ENCODE measurements at places on chromosomes 7 and 10.

DNA sequence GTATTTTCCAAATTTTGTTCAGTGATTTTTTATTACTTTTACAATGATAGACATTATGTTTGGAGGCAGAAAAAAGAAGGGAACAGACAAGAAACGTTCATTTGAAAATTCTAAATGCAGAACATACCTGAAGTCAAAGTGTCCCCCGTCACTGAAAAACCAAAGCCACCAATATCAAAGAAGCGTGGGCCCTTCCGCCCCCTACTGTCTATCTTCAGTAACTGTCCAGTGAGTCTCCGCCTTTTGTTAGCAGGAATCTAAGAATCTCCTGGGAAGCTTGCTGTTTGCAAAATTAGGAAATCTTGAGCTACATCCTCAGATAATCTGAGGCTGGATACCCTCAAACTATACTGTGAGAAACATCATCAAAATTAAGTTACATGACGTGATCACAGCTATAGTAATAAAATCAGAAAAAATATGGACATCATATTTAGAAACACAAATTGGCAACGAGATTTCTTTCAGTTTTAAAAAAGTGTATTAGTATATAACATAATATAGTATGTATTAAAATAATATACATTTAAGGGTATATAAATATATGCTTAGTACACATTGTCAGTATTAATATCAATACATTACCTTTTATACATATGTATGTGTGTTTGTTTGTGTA is 169.3 kb upstream of the AKR1E2 start:
- peak; percentile 58 for DNase-seq

DNA sequence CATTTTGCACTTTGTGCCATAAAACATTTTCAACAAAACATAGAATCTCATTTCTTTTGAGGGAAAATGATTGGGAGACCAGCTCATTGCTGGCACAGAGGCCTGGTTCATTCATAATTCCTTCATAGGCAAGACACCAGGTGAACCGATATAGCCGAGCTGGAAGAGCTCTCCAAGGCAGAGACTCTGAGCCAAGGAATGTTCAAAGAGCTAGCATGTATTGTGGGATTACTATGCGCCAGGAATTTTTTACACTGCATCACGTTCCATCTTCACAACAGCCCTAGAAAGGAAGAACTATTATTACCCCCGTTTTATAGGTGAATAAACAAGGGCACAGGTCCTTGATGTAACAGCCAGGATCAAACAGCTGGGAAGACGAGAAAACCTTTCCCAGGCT is 2.1 kb upstream of the IL6 start:
- DNase-seq: no peak

DNA sequence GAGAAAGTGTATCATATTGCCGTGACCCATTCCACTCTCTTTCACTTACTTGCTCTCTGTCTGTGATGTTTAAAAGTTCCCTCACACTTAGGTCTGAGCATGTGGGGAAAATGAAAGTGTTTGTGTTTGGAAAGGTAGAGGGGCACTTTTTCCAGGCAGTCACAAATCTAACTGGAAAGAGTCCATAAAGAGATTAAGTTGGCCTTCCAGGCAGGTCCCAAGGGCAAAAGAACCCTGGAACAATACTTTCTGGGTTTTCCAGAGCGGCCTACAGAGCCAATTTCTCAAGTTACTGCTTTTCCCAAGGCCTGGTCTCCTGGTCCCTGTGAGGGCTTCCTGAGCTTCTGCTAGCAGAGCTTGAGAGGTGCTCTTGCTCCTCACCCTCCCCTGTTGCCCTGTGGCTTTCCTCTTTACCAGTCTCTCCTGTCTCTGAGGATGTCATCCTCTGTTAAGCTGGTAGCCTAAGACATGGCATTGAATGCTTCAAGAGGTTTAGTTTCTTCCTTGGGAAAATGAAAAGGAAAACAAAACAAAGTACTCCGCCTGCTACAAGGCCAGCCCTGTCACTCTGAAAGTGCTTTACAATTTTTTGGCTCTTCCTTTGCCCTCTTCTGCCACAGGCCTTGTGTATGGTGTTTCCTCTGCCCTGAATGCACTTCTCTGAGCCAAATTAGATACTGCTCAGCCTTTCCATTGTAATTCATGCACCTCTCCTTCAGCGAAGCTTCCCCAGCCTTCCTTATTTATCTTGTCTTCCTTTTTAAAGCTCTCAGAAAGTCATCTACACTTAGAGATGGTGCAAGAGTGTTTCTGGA is 20.1 kb downstream of the TES start:
- no peak for DNase-seq

GRCh38 chr10:82238291-82238690 is 363.3 kb downstream of the NRG3 start:
- no peak for DNase-seq

DNA sequence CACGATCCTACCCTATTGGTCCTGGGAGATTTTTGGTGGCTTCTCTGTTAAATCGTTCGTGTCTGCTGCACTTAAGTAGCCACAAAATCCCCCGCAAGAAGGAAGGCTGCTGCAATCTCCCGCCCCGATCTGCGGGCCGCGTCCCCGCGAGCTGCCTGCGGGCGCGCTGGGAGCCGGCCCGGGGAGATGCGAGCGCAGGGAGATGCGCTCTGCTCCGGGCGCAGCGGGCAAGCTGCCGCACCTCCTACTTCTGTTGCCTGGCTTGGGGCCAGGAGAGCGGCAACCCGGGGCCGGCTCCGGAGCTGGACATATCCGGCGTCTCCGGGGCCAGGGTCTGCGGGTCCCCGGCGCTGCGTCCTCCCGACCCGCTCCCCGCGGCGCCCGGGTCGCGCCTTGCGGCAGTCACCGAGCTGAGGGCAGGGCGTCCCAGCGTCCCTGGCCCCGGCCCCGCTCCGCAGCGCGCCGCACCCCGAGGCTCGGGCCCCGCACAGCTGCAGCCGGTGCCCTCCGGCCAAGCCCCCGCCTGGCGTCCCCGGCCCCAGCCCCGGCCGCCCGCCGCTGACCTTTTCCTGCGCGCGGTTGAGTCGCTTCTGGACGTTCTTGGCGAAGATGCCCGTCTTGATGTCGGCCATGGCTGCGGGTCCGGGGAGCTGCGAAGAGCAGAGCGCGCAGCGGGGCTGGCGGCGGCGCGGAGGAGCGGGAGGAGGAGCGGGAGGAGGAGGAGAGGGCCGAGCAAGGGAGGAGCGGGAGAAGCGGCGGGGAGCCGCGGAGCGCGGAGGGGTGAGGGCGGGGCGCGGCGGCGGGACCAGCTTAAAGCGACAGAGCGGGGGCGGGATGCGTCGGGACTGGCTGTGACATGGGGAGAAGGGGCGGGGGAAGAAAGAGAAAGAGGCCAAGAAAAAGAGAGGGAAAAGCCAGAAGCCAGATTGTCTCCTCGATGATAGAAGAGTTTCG is at the start of gene AMPH:
TSS of gene AMPH (minus strand) at position 654 of the 954 bp plus-strand sequence. CDS start at position 632, 22 bp downstream.
- peak; percentile 77 for DNase-seq

GRCh38 chr7:78254726-78255055 is 456.1 kb downstream of the PHTF2 start:
- no peak for DNase-seq

DNA sequence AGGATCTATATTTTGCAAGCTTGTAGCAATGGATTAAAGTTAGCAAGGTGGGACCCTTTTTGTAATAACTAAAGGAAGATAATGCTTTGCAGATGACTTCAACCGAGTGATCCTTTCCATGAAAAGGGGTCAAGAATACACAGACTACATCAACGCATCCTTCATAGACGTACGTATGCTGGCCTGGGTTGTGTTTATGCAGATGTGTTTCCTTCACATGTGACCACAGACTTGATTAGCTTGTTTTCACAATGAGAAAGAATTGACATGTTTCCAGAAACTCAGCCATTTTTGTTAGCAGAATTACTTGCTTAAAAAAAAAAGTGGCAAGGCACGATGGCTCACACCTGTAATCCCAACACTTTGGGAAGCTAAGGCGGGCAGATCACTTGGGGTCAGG is 54.2 kb downstream of the MKI67 start:
- DNase-seq: no peak

DNA sequence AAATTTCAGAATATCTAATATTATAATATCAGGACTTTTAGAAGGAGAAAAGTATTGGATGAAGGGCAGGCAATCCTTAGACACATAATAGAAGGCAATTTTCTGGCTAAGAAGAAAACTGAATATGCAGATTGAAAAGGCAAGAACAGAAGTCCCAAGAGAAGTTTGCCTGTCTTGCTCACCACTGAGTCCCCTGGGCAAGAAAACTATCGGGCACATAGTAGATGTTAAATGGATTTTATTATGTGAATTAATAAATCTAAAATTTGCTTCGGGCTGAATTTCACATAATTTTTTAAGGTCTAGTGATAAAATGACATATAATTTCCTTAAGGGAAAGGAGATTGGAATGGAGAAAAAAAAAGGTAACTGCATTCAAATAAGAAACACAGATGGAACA is 380.9 kb upstream of the GRM3 start:
- DNase-seq: no peak

DNA sequence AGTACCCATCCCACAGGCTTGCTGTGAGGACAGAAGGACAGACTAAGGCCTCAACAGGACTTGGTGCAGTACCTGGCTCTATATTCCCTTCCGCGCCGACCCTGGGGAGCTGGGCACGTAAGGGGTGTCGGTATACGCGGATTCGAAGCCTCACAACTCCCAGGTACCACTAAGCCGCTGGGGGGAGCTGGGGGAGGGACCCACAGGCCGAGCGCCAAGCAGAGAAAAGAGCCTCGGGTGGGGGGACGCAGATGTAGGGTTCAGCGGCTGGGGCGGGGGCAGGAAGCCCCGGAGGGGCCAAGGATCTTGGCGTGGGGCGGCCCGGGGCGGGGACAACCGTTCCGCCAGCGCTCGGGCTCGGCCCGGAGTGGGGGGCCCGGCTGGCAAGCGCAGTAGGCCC is 126.4 kb upstream of the ZNF746 start:
- DNase-seq: no peak

GRCh38 chr10:85900487-85900886 is 466.1 kb downstream of the GRID1 start:
- no peak for DNase-seq

- DNase-seq: no peak
Measured at GRCh38 chr10:75972491-75973276, 541.3 kb downstream of the LRMDA start.

- peak; percentile 13 for DNase-seq
Measured at GRCh38 chr10:101781984-101782810, 1.0 kb downstream of the NPM3 start.

DNA sequence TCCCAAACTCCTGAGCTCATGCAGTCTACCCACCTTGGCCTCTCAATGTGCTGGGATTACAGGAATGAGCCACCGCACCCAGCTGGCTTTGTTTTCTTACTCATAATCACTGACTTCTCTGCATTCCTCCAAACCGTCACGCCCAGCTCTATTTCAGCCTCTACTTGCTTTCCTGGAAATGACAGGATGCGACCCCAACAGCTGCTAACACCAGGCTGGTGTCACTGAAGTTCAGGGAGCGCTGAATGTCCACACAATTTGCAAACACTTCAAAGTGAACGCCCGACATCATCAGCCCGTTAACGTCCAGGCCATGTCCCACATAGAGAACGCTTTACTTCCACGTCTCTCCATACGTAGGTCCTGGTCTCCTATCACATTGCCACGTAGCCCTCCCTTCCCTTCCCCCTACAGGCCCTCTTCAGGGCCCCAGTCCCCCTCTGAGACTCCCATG is 12.8 kb upstream of the PROSER2 start:
- DNase-seq: no peak

DNA sequence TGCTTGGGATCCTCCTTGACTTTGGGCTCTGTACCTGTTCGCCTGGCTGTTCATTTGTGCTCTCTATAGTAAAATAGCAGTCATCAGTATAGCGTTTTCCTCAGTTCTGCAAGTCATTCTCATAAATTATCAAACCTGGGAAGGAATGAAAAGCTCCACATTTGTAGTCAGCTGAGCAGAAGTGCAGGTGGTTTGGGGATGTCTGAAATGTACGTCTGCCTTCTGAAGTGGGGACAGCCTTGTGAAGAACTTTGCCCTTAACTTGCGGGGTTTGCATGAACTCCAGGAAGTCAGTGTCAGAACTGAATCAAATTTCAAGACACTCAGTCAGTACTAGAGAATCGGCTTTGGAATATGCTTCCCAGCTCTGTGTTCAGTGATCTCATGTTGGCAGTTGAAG is 358.3 kb upstream of the PRKCQ start:
- no peak for DNase-seq

- DNase-seq: peak; percentile 78
Measured at GRCh38 chr7:6558837-6559236, 7.6 kb upstream of the GRID2IP start.

GRCh38 chr7:47454069-47454973 is 127.6 kb downstream of the TNS3 start:
- no peak for DNase-seq

DNA sequence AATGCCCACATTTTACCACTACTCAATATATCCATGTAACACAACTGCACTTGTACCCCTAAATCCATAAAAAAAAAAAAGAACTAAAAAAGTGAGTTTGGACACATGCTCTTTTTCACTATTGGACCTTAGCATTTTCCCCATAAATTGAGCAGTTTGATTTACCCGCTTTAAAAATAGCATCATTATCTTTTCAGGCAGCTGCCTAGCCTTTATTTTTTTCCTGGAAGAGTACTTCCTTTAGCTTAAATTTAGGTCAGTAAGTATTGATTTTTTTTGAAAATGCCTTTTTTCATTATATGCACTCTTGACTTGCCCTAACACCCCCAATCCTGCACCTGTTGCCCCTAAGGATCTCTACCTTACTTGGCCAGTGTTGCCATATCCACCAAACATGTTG is 5.3 kb upstream of the NT5C3A start:
- DNase-seq: no peak

GRCh38 chr10:72066318-72067284 is 21.8 kb downstream of the SPOCK2 start:
- DNase-seq: no peak

- DNase-seq: no peak
Measured at GRCh38 chr7:21426286-21427181, 1.3 kb upstream of the SP4 start.

- no peak for DNase-seq
Measured at GRCh38 chr10:124196659-124197058, 103.3 kb upstream of the CHST15 start.

GRCh38 chr7:16264036-16264819 is 157.1 kb downstream of the CRPPA start:
- no peak for DNase-seq

- no peak for DNase-seq
Measured at GRCh38 chr10:44309939-44310761, 74.7 kb downstream of the CXCL12 start.

GRCh38 chr10:75814014-75814413 is 382.6 kb downstream of the LRMDA start:
- no peak for DNase-seq

GRCh38 chr7:155881471-155882350 is 69.4 kb upstream of the SHH start:
- DNase-seq: no peak

Measured in D341Med (cell line).